ENCODE measurements at places on chromosomes 6 and 20.

DNA sequence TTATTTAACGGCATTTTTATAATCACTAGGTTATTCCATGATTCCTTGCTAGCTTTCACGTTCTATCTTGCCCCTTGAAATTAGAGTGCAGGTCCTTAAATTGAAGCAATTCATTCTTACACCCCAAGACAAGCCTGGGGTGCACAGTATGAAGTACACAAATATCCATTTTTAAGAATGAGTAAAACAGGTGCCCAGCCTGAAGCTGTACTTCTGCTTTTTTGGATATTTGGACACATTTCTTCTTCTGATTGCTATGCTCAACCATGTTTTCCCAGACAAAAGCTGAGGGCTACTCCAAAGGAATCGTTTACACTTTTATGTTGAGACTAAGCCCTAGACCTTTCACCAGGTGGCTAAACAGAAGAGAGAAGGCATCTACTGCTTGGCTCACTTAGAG is 7.9 kb upstream of the TAGAP start:
- no peak for DNase-seq

- DNase-seq: no peak
Measured at GRCh38 chr20:7989379-7989778, 30.2 kb downstream of the TMX4 start.

DNA sequence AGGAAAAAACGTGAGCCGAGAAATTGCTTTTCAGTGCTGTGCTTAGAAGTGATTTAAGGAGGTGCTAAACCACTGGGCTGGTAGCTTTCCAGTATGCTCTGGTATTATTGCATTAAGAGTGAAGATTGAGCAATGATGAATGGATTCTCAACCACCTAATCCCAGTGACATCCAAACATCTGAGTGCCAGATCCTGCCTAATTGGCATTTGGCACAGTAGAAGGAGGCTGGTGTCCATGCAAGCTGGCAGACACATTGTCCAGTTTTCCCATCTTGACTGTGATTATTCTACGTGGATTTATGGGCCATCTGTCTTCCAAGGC is 398.0 kb upstream of the PLCB4 start:
- DNase-seq: no peak

DNA sequence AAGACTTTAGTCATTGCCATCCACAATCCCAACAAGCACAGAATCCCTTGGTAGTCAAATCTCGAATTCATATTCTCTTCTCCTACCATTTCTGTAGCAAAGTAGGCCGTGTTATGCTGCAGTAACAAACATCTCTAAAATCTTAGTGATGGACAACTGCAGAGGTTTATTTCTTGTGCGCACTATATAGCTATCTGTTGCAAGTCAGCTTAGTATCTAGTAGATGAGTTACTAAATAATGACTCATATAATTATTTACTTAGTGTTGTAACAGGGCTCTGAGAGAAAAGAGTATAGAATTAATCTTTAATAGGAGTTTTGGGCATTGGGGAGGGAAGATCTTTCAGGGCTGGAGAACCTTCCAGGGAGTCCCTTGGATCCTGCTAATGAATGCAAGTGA is 73.3 kb downstream of the CAP2 start:
- no peak for DNase-seq

DNA sequence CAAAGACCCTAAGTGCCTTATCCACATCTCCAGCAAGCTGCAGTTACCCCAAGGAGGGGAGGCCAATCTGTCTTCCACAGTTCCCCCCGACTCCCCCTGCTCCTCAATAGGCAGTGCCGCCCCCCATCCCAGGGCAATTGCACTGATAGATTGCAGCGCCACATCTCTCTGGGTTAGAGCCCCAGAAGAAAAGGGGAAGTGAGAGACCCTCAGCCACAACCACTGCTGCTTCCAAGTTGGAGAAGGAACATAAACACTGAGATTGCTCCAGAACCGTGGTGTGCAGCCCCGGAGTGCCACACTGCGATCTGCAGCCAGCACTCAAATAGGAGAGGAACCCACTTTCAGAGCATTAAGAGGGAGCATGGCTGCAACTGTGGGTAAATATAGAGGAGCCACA is 101.5 kb downstream of the RWDD2A start:
- DNase-seq: no peak

DNA sequence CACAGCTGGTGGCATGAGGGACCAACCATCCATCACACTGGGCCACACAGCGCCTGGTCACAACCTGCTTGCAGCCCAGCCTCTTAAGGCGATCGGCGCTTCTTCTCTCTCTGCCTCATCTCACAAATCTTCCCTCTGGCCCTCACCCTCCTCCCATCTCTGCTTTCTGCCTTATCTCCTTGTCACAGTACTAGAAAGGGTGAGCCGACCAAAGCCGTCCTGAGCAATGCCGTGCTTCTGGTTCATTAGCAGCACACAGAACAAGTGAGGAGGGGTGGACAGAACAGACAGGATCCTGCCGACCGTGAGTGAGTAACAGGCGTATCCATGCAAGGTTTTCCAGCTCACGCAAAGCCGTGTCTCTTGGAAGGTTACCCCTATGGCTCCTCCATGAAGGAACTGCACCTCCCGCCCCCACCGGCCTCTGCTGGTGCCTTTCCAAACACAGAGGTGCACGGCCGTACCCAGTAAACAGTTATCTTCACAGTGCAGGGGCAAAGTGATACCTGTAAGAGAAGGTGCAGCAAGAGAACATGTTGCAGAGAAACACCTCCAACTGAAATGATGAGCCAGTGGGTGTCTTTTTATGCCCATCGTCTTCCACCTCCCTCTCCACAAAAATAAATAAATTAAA is 331.7 kb downstream of the FARS2 start:
- no peak for DNase-seq

DNA sequence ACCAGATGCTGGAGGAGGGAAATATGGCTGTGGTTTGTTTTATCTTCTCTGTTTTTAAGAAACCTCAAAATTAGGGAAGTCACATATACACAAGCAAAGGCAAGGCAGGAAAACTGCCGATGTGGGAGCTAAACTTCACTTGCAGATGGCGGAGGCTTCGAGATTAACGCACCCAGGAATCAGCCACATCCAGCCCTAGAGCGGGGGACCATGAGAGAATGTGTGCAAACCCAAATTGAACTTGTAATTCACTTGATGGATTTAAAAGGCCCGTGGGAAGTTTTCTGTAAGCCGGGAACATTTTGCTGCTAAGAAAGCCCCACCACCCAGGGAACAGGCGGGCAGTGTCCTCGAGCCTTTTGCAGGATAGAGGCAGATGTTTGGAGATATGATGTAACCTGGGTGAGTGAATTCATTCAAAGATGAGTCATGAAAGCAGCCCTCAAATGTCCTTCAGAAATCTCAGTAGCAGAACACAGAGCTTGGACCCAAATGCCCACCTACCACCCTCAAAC is 39.9 kb downstream of the PREX1 start:
- DNase-seq: no peak

DNA sequence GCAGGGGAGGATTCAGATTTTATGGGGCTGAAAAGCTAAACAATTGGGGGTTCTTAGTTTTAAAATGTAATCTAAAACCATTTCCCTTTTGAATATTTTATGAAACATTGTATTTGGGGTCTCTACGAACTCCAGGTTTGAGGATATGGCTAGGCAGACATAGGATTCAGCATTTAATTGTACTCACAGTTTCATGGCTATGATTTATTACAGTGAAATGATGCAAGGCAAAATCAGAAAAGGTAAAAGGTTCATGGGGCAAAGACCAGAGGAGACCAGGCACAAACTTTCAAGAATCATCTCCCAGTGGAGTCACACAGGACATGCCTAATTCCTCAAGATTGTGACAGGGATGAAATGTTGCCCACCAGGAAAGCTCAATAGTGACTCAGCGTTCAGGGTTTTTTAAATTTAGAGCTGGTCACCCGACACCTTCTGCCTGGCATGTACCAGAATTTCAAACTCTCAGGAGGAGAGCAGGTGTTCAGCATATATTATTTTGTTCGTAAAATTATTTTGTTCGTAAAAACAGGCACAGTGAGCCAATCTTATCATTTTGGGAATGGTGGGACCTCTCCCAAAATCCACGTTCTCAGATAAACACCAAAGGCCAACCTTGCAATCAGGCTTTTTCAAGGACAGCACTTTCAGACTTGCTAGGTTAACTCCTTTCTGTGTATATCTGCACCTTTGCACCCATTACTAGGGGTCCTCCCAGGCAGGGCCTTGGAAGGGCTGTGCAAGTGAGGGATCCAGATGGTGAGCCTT is 270.3 kb downstream of the NKAIN2 start:
- no peak for DNase-seq

DNA sequence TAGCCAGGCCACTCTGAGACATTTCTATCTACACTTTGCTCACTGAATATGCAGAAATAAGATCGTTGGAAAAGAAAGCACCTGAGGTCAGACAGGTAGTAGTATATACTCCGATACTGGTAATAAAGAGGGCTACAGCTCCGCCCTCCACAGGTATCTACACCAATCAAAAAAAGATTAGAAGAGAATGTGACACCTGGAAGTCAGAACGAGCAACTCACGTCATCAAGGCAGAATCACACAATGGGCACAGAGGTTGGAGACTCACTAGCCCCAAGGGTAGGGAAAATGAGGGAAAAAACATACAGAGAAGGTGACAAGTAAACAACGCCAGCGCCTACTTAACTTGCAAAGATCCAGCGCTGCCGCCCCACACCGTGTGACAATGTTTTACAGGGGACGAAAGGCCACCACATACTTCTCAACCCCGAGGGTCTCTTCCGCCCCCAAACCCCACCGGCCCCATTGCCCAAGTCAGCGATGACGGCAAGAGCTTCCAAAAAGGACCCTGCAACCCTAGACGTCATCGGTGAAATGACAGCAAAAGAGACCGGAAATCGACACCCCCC is 653 bp downstream of the LMBRD1 start:
- DNase-seq: peak; percentile 69

DNA sequence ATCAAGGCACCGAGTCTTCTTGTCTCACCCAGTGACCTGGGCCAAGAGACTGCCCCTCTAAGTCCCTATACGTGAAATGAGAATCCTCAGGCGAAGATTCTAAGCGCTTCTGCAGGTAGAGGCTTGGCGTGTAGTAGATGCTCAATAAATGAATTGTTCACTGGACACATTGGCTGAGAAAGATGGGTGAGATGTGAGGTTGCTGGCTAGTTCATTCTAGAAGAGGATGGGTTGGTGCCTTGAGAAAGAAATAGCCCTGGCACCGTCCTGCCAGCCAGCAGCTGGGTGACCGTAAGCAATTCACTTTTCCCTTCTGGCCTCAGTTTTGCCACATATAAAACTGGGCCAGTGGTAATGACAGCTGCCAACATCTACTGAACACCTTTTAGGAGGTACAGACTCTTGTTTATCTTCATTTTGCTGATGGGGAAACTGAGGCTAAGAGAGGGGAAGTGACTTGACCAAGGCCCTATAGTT is 1.4 kb downstream of the SRC start:
- no peak for DNase-seq

DNA sequence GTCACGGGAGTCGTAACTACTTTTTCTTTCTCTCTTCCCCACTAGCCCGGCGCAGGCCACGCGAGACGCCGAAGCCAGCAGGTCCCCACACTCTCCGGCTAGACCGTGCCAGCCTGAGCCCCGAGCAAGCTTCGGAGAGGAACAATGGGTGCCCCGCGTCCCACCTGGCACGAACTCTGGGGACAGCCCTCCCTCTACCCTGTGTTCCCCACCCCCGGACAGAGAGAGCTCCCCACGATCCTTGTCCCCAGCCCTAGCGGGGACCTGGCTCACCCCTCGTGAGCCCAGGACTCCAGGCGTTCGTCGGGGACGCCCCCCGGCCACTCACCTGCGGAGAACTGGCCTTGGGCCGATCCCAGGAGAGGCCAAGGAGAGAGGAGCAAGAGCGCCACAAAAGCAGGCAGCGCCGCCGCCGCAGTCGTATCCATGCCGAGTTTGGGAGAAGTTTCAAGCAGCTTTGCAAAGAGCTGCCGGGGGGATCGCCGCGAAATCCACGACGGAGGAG is 416 bp downstream of the PTPRK start:
- peak; percentile 61 for DNase-seq

- DNase-seq: no peak
Measured at GRCh38 chr6:47701363-47701762, 3.0 kb downstream of the ADGRF4 start.

GRCh38 chr20:16083639-16084280 is 489.5 kb downstream of the KIF16B start:
- DNase-seq: no peak

DNA sequence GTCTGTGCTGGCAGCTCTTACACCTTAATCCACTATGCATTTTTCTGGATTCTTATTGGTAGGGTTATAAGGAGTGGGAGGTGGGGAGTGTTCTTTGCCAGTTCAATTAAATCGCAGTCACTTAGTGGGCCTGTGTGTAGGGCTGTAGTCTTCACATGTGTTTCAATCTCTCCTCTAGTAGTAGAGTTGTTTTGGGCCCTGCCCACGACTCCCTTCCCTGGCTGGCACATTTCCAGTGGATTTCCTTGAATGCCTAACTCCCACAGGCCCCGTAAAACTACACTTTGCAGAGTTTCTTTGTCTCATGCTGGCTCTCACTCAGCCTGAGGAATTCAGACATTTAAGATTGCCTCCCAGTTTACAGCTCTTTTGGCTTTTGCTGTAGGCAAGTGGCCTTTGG is 414.0 kb upstream of the OPRM1 start:
- DNase-seq: no peak

- DNase-seq: peak; percentile 76
Measured at GRCh38 chr6:27503436-27504030, 30.6 kb upstream of the ZNF184 start.

- no peak for DNase-seq
Measured at GRCh38 chr20:51994751-51995417, 192.6 kb upstream of the SALL4 start.

DNA sequence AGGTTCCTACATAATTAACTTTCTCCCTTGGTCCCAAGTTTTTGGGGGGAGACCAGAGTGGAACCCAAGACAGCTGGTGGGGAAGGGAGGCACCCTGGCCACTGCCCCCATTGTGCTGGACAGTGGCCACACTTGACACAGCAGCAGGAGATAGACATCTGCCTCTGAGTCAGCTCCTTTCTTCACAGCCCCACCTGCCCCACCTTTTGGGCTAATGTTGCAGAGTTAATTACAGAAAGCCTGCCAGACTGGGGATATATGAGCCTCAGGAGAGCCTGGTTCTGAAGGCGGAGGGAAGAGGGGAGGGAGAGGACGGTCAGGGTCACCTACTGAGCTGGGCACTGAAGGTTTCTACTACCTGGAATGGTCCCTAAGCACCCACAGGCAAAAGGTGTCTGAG is 50.6 kb downstream of the MAFB start:
- no peak for DNase-seq

DNA sequence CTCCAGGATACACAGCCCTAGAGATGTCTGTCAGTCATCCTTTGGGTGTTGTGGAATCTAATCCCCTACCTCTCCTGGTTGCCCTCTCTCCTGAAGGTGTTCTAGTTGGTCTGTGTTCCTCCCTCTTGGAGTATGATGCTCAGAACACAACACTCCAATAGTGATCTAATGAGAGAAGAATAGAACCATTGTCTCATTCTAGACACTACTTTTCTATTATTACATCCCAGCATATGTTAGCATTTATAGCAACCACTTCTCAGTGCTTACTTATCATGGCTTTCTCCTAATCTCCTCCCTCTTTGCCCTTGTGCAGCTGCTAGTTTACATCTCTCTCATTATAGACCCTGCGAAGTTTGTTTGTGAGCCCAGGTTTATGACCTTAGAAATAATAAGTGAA is 109.0 kb downstream of the UNC5CL start:
- DNase-seq: peak; percentile 9

All from pons (tissue), 1 donor.